ENCODE measurements at places on chromosomes 5 and 9.
A peak's percentile ranks its signal among the peaks of the same experiment; 100 is the strongest.

DNA sequence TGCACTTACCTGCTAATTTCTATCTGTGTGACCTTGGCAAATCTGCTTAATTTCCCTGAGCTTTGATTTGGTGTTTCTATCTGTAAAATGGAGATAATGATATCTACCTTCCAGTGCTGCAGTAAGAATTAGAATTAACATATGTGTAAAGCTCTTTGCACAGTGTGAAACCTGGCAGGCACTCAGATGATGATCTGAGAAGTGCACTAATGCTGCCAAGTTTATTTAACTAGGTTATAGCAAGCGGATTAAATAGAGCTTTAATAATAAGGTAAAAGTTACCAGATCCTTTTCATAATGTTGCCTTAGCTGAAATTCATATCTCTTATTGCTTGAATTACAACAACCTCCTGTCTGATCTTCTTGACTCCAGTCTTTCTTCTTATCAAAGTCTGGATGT is 315.3 kb upstream of the CD180 start:
- DNase-seq: no peak

- DNase-seq: peak; percentile 82
Observed at GRCh38 chr5:143056339-143056704, 286.1 kb downstream of the ARHGAP26 start.

GRCh38 chr5:82639393-82640144 is 361.4 kb upstream of the RPS23 start:
- DNase-seq: peak; percentile 20

DNA sequence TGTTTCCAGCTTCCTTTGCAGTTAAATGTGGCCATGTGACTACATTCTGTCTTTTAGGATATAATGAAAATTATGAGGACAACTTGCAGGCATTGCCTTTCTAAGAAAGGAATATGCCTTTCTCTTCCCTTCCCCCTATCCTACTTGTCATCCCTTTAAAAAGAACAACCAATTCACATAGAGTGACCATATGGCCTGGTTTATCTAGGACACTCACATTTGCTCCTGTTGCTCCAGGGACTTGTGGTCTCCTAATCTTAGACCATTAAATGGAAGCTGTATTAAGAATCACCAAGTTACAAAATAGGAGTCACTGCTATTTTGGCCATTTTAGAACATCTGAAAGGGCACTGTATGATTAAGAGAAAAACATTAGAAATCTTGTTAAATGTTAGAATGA is 520.3 kb downstream of the DTWD2 start:
- no peak for DNase-seq

DNA sequence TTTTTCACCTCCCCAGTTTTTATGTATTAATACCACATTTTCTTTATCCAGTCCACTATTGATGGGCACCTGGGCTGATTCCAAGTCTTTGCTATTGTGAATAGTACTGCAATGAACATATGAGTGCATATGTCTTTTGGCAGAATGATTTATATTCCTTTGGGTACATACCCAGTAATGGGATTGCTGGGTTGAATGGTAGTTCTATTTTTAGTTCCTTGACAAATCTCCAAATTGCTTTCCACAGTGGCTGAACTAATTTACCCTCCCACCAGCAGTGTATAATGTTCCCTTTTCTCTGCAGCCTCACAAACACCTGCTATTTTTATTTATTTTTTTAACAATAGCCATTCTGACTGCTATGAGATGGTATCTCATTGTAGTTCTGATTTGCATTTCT is 340.2 kb downstream of the ADAMTS6 start:
- DNase-seq: no peak

GRCh38 chr5:174622067-174622466 is 102.3 kb upstream of the MSX2 start:
- no peak for DNase-seq

GRCh38 chr9:71183251-71183650 is 61.8 kb upstream of the TRPM3 start:
- no peak for DNase-seq

DNA sequence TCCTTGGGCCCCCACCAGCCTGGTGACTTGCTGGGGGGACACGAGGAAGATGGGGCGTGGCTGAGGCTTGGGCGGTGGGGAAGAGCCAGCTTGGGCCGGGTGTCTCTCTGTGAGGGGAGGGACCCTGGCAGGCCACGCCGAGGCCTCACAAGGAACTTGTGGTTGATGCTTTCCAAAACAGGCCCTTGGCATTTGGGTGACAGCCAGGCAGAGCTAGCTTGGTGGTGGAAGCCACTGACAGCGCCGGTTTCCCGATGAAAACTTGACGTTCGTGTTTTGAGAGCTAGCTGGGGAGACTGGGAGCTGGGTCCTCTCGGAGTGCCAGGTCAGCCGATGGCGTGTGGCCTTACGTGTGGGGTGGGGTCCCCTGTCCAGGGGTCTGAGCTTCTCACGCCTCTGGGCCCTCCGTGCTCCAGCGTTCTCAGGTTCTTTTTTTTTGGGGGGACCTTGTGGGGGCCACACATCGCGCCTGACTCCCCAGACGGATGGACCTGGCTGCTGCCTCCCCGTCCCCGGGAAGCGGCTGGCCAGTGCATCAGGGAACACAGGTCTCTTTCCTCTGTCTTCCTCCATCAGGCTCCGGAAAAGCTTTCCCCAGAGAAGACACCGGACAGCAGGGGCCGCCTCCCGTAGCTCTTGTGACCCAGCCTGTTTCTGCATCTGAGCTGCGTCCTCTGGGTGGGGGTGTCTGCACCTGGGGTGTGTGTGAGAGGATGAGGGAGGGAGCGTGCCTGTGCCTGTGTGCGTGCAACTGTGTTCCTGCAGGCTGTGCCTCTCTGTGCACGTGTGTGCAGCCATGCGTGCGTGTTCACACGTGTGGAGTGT is 129.3 kb upstream of the LPCAT1 start:
- DNase-seq: no peak

GRCh38 chr9:92917176-92917800 is 30.0 kb upstream of the FGD3 start:
- DNase-seq: no peak

DNA sequence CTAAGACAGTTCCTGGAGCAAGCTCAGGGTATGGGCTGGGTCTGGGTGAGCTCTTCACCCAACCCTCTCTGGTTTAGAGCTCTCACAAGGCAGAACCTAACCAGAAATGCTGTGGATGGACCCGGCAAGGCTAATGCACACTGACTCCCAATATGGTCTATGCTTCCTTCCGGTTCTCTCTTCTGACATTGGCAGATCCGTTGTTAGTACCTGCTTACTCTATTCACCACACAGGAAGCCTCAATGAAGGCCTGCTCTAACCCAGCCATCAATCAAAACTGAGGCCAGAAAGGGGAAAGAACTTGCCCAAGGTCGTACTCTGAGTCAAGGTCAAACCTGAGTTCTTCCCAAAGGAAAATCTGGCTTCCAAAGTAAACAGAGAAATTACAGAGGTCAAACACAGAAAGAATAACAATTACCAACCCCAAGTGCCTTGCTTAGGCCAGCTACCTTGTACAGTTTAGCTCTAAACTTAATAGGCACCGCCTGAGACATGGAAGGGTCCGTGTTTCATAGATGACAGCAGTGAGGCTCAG is 46.0 kb upstream of the AKNA start:
- no peak for DNase-seq

DNA sequence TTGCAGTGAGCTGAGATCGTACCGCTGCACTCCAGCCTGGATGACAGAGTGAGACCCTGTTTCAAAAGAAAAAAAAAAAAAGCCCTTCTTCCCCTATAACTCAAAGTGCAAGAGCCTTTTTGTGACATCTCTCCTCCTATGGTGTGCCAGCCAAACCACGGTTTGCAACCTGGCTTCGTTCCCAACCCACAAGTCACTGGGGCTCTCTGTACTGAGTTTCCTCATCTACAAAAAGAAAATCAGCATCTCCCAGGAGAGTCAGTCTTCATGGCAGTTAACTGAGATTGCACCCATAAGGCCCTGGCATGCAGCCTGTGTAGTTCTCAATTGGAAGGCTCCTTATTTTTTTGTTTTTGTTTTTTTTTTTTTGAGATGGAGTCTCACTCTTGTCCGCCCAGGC is 14.8 kb downstream of the ODF2 start:
- DNase-seq: peak; percentile 63

- DNase-seq: peak; percentile 23
Observed at GRCh38 chr5:146475906-146476305, 28.8 kb downstream of the TCERG1 start.

GRCh38 chr9:88342246-88342645 is 46.0 kb upstream of the SPIN1 start:
- DNase-seq: peak; percentile 6

GRCh38 chr5:160298189-160298588 is 14.2 kb downstream of the CCNJL start:
- DNase-seq: no peak

DNA sequence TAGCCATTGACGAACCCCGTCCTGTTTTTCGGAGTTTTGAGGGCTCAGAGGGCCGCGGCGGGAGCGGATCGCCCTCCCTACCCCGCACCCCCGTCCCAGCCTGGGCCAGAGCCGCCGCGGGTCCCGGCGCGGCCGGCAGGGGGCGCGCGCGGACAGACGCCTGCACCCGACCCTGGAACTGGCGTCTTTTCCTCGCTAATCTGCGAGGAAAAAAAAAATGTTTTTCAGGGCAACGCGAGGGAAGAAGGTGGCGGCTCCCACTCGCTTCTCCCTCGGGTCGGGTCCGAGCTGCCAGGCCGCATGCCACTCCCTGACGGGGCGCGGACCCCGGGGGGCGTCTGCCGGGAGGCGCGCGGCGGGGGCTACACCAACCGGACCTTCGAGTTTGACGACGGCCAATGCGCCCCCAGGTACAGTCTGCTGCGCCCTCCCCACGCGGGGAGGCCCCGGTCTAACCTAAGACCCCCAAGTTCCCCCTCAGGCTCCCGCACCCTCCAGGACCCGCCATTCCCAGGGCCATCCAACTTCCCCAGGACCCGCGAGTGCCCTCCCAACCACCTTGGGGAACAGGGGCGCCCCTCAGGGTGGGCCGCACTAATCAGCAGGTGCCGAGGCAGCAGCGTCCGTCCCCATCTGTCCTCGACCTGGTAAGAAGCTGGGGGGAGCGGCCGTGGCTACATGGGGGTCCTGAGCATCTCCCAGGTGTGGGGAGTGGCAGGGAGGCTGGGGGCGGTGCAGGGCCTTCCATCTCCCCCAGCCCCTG is at the start of gene KCNT1:
TSS of gene KCNT1 (plus strand) at position 227 of the 763 bp plus-strand sequence. CDS start at position 301, 74 bp downstream.
- DNase-seq: peak; percentile 15

- DNase-seq: no peak
Observed at GRCh38 chr5:163269624-163270023, 167.8 kb upstream of the CCNG1 start.

- no peak for DNase-seq
Observed at GRCh38 chr9:113787871-113788270, 88.2 kb upstream of the ZNF618 start.

GRCh38 chr9:88773627-88774244 is 217.5 kb upstream of the S1PR3 start:
- peak; percentile 79 for DNase-seq

GRCh38 chr9:137611623-137612609 is 6.4 kb downstream of the ARRDC1 start:
- DNase-seq: peak; percentile 82

GRCh38 chr5:43065387-43065947 is 25.3 kb upstream of the ANXA2R start:
- DNase-seq: peak; percentile 67

GRCh38 chr9:109908459-109909390 is 128.7 kb downstream of the PALM2AKAP2 start:
- peak; percentile 91 for DNase-seq

GRCh38 chr9:33676746-33677505 is 118.4 kb upstream of the PRSS3 start:
- peak; percentile 10 for DNase-seq
